Aorta (tissue), 5 donors: ENCODE measurements at places on chromosomes 4 and X. TPM values are rescaled to one million over a fixed set of nuclear protein-coding genes. Genes with fewer than 3 reads are reported as not detected.

Gene SOWAHB
- total RNA-seq = 0.32 TPM

Gene TRIM60
- not detected for total RNA-seq

Gene DMD
- total RNA-seq = 175 TPM

Gene RTL3
- total RNA-seq = 6.9 TPM

Gene ADGRG2
- 4.3 TPM for total RNA-seq

DNA sequence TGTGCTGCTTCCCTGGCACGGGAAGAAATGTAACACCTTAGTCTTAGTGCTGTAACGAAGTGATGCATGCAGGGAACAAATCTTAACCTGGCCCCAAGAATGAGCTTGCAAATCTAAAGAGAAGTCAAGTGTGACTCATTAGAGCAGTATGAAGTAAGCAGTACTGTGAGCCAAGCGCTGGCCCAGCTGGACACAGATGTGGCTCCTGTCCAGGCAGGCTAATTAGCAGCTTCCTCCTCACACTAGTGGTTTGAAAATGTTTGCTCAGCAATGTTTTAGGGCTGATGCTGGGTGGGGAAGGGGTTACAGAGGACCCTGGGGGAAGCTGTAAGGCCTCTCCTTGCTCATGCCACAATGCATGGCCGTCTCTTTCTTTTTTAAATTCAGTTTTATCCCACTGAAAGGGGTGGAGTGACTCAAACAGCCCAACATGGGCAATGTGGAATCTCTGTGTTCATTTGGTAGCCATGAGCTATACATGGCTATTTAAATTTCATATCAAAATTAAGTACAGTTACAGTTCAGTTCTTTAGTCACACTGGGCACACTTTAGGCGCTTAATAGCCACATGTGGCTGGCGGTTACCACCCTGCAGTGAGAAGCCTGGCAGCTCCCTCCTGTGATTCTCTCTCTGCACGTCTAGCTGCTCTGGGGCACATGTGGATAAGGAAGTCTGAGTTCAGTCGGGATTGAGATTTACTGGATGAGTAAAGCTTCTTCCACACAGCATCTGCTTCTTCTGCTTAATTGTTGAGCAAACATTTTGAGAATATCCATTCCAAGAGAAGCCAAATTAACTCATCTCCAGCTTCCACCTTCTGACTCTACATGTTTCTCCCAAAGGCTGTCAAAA is 48.8 kb downstream of the MAP7D2 start:
- no peaks in the 10 kb centered on the region for H3K27me3 ChIP-seq
- DNase-seq = peak; percentile 83
- H3K4me1 ChIP-seq = no peaks in the 10 kb centered on the region
- no peak overlapping the region for H3K4me3 ChIP-seq
- H3K36me3 ChIP-seq = no peaks in the 10 kb centered on the region

- no peak for DNase-seq
- no peaks in the 10 kb centered on the region for H3K36me3 ChIP-seq
- no peaks in the 10 kb centered on the region for H3K4me1 ChIP-seq
- H3K27ac ChIP-seq = no peak overlapping the region
These were observed 17.9 kb upstream of the HERC6 start for GRCh38 chr4:88360791-88361190.

DNA sequence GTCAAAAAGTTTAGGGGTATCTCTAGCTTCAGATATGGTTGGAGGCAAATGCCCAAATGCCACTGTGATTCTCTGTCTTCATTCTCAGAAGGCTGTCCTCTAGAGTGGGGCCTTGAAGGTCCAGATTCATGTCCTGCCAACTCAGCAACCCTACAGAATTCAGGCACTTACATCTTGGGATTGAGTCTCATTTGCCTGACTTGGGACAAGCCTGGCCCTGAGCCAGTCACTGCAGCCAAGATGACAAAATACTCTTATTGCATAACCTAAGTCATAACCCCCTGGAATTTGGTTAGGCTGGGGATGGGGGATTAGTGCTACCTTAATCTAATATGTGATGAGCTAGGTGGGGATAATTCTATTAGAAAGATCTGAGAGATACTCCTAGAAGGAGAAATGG is 100.5 kb downstream of the AREG start:
- H3K4me1 ChIP-seq = peaks cover 6% of the 10 kb centered on the region
- H3K36me3 ChIP-seq = no peaks in the 10 kb centered on the region
- no peaks in the 10 kb centered on the region for H3K27me3 ChIP-seq
- peak; percentile 48 for DNase-seq

GRCh38 chr4:188171551-188171950 is 32.3 kb downstream of the TRIML1 start:
- H3K4me3 ChIP-seq = no peak overlapping the region
- no peaks in the 10 kb centered on the region for H3K4me1 ChIP-seq
- H3K27me3 ChIP-seq = no peaks in the 10 kb centered on the region
- no peaks in the 10 kb centered on the region for H3K36me3 ChIP-seq

GRCh38 chrX:71098302-71098701 is 2.7 kb downstream of the FOXO4 start:
- no peak overlapping the region for H3K4me3 ChIP-seq
- no peaks in the 10 kb centered on the region for H3K36me3 ChIP-seq
- no peaks in the 10 kb centered on the region for H3K4me1 ChIP-seq
- DNase-seq = peak; percentile 71

DNA sequence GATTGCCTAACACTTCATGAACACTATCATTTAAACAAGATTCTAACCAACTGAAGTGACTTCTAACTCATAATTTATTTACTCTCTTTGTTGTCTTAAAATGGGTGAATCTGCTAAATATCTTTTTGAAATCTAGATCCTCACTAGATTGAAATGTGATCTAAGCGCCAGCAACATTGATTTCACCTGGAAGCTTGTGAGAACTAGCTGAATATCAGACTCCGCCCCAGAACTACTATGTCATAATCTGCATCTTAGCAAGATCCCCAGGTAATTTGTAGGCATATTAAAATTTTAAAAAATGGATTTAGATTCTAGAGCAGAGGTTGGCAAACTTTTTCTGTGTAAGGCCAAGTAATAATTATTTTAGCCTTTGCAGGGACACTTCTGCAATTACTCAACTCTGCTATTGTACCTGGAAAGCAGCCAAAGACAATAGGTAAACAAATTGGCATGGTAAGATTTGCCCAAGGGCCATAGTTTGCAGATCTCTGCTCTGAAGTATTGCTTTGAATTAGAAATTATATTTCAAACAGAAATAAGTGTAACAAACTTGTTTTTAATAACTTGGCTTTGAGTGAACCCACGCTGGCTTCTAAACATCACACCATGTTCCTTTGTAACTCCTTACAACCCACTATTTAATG is 121.5 kb downstream of the REELD1 start:
- peaks cover 3% of the 10 kb centered on the region for H3K4me1 ChIP-seq
- no peak for DNase-seq
- H3K36me3 ChIP-seq = no peaks in the 10 kb centered on the region
- H3K27ac ChIP-seq = no peak overlapping the region

- no peak overlapping the region for H3K27ac ChIP-seq
- no peaks in the 10 kb centered on the region for H3K36me3 ChIP-seq
- no peaks in the 10 kb centered on the region for H3K27me3 ChIP-seq
- no peak overlapping the region for H3K4me3 ChIP-seq
These were observed 327.0 kb upstream of the DKK2 start for GRCh38 chr4:107363125-107363524.

- no peak for DNase-seq
- H3K4me1 ChIP-seq = no peaks in the 10 kb centered on the region
- H3K27ac ChIP-seq = no peak overlapping the region
- H3K4me3 ChIP-seq = no peak overlapping the region
- H3K36me3 ChIP-seq = no peaks in the 10 kb centered on the region
These were observed 69.4 kb upstream of the ZNF518B start for GRCh38 chr4:10526429-10527222.
